ENCODE measurements at places on chromosomes 11 and 22. TPM values are rescaled to one million over a fixed set of nuclear protein-coding genes. Genes with fewer than 3 reads are reported as not detected.

DNA sequence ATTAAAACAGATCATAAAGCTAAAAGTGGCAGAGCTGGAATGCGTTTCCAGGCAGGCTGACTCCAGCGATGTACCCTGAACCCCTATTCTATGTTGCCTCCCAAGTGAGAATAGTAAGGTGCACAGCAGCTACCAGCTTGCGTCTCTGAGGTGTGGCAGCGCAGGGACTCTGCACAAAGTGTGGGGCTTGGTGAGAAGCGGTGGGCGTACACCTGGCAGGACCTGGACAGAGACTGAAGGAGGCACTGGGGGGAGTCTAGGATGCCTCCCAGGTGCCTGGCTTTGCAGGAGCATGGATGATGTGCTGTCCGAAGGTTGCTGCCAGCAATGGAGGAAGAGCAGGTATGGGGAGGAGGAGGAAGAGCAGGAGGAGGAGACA lies 42.9 kb downstream of the AMPD3 start:
- peaks cover 19% of the 10 kb centered on the region for H3K36me3 ChIP-seq
- H3K27me3 ChIP-seq, result no peaks in the 10 kb centered on the region
- H3K4me1 ChIP-seq, result peaks cover 2% of the 10 kb centered on the region
- no peak overlapping the region for H3K4me3 ChIP-seq
- no peak for DNase-seq

- no peaks in the 10 kb centered on the region for H3K36me3 ChIP-seq
- H3K27me3 ChIP-seq, result no peaks in the 10 kb centered on the region
- no peaks in the 10 kb centered on the region for H3K4me1 ChIP-seq
- no peak for DNase-seq
Measured at GRCh38 chr11:26839911-26840698, 118.2 kb upstream of the SLC5A12 start.

DRD4 gene
- total RNA-seq, result 5.5 TPM

- H3K36me3 ChIP-seq, result peaks cover 11% of the 10 kb centered on the region
- no peaks in the 10 kb centered on the region for H3K27me3 ChIP-seq
- no peak overlapping the region for H3K27ac ChIP-seq
- no peak overlapping the region for H3K4me3 ChIP-seq
Measured at GRCh38 chr22:43094551-43094950, 5.4 kb upstream of the TTLL1 start.

KCTD21 gene
- 4.0 TPM for total RNA-seq

POTEH gene
- not detected for total RNA-seq

CECR2 gene
- 110 TPM for total RNA-seq

DNA sequence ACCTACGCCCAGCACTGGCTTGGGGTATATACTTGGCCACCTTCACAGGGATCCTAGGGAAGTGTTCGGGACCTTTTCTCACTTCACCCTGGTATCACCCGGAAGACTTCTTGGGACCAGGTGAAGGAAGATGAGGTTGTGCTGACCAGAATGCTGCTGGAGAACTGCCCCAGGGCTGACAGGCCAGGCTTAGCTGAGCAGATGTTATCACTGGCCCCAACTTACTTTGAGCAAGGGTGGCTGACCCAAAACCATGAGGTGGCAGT lies 4.5 kb downstream of the FTH1 start:
- H3K36me3 ChIP-seq, result peaks cover 35% of the 10 kb centered on the region
- no peaks in the 10 kb centered on the region for H3K27me3 ChIP-seq
- H3K4me1 ChIP-seq, result peaks cover 11% of the 10 kb centered on the region
- no peak for DNase-seq

DNA sequence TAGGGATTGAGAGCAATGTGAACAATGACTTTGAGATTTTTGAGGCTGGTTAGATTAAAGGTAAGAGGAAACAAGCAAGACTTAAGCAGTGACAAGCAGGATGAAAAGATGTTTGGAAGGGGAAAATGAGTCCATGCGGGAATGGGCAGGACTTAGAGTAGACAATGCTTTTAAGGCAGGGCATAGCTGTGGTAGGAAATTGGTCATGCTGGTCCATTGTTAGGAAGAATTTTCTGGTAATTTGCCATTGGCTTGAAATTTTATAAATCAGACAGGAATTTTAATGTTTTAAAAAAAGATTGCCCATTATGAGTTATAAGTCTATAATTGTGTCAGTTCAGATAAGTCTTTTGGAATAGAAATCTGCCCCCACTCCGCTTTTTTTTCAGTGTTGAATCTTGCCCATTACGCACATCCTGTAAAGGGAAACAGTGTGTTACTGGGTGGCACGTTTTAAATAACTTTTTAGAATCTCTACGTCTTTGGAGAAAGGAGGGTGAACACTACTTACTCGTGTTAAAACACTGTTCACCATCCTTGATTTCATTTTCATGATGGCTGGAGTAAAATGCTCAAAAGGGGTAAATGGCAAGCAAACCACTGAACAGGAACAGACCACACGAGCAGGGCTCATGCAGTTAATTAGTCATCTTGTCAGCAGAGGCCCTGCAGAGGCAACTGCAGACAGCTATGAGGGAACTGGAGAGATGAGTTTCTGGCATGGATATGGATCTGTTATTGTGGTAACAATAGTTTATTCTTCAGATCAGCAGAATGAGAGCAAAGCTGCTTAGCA lies 25.0 kb downstream of the SWAP70 start:
- H3K4me3 ChIP-seq, result no peak overlapping the region
- no peaks in the 10 kb centered on the region for H3K36me3 ChIP-seq
- no peak for DNase-seq
- H3K4me1 ChIP-seq, result peaks cover 20% of the 10 kb centered on the region
- no peak overlapping the region for H3K27ac ChIP-seq

DNA sequence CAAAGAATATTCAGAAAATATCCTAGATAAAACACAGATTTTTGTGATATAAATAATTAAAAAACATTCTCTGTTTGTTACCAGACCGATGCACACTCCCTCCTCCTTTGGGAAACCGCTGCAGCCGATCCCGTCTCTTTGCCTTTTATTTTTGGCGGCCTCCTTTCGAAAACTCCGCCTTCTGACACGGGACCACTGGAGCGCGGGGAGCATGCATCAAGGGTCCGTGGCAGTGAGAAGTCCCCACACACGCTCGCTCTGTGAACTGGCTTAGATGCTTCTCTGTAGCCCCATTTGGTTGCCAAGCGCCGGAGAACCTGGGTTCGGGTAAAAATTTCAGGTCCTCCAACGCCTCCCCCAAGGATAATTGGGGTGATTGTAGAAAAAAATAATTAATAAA lies 17.0 kb downstream of the DDX17 start:
- no peak for DNase-seq
- H3K27ac ChIP-seq, result peak overlapping the region; percentile 91
- no peak overlapping the region for H3K4me3 ChIP-seq
- H3K4me1 ChIP-seq, result peaks cover 34% of the 10 kb centered on the region

GRCh38 chr11:134468796-134469195 lies 56.8 kb upstream of the B3GAT1 start:
- no peak overlapping the region for H3K4me3 ChIP-seq
- H3K36me3 ChIP-seq, result no peaks in the 10 kb centered on the region
- peaks cover 20% of the 10 kb centered on the region for H3K4me1 ChIP-seq
- no peak for DNase-seq
- H3K27ac ChIP-seq, result no peak overlapping the region

GRCh38 chr11:117385471-117385870 lies 57.8 kb downstream of the CEP164 start:
- H3K4me1 ChIP-seq, result peaks cover 7% of the 10 kb centered on the region
- H3K27ac ChIP-seq, result no peak overlapping the region
- no peak for DNase-seq

GRCh38 chr11:110450246-110450645 lies 20.5 kb downstream of the FDX1 start:
- DNase-seq, result no peak
- H3K4me1 ChIP-seq, result no peaks in the 10 kb centered on the region
- H3K27ac ChIP-seq, result no peak overlapping the region
- H3K4me3 ChIP-seq, result no peak overlapping the region
- peaks cover 3% of the 10 kb centered on the region for H3K36me3 ChIP-seq

PKDREJ gene
- total RNA-seq, result 0.07 TPM

IGLL1 gene
- total RNA-seq, result not detected

FADS2 gene
- 422 TPM for total RNA-seq

- no peaks in the 10 kb centered on the region for H3K4me1 ChIP-seq
- peak overlapping the region; percentile 80 for H3K27ac ChIP-seq
- H3K36me3 ChIP-seq, result peaks cover 56% of the 10 kb centered on the region
Measured at GRCh38 chr11:497565-498296, 9.3 kb downstream of the RNH1 start.

OR5A1 gene
- not detected for total RNA-seq

MS4A15 gene
- 0.39 TPM for total RNA-seq

SERHL2 gene
- 0.37 TPM for total RNA-seq

- H3K27ac ChIP-seq, result no peak overlapping the region
- H3K4me3 ChIP-seq, result no peak overlapping the region
- H3K4me1 ChIP-seq, result peaks cover 5% of the 10 kb centered on the region
- H3K27me3 ChIP-seq, result no peaks in the 10 kb centered on the region
- no peak for DNase-seq
Measured at GRCh38 chr22:19820880-19821522, 33.7 kb downstream of the GNB1L start.

DNA sequence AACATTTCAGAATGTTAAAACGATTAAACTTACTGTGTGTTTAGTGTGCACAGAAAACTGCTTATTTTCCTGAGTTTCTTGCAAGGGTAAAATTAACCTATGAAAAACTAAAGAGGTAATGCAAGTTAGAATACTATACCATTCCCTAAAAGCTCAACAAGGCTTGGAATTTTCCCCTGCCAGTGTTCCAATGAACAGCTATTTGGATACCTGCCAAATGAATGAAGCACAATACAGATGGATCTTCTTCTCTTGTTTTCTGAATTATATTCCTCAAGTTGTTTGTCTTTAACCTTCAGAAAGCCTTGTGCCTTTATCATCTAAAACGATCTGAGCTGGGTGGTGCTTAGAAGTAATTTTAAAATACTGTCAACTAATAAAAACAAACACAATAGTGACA lies 204.5 kb downstream of the LRRC4C start:
- no peaks in the 10 kb centered on the region for H3K4me1 ChIP-seq
- no peak overlapping the region for H3K27ac ChIP-seq
- no peak for DNase-seq
- H3K27me3 ChIP-seq, result no peaks in the 10 kb centered on the region
- H3K36me3 ChIP-seq, result no peaks in the 10 kb centered on the region

- no peaks in the 10 kb centered on the region for H3K27me3 ChIP-seq
- DNase-seq, result no peak
- no peak overlapping the region for H3K27ac ChIP-seq
- no peaks in the 10 kb centered on the region for H3K4me1 ChIP-seq
Measured at GRCh38 chr11:92035488-92035887, 189.1 kb upstream of the FAT3 start.

GRCh38 chr11:1342946-1343345 lies 33.5 kb upstream of the TOLLIP start:
- H3K36me3 ChIP-seq, result no peaks in the 10 kb centered on the region
- no peak for DNase-seq
- H3K4me3 ChIP-seq, result no peak overlapping the region
- H3K27me3 ChIP-seq, result no peaks in the 10 kb centered on the region
- H3K4me1 ChIP-seq, result no peaks in the 10 kb centered on the region
- H3K27ac ChIP-seq, result no peak overlapping the region
